ENCODE measurements at places on chromosomes 1 and 21.
A peak's percentile ranks its signal among the peaks of the same experiment; 100 is the strongest.

GRCh38 chr1:113505357-113505756 lies 115.0 kb downstream of the MAGI3 start:
- DNase-seq = no peak

DNA sequence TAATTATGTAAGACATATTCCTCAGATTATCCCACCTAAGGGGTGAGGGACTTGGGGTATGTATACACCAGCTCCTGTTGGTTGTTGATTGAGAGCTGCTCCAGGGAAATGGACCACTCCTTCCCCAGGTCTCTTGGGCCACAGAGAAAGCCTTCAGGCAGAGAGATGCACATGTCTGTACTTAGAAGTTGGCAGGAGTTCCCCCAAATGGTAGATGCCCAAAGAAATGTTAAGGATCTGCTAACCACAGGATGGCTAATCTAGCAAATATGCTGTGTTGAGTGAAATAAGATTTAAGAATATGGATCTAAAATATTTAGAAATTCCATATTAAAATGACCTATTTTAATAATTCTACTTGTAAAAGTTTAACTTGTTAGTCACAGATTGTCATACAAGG lies 100.8 kb upstream of the DNAH14 start:
- DNase-seq = no peak

- no peak for DNase-seq
These were observed 571.8 kb upstream of the ADGRL2 start for GRCh38 chr1:81228926-81229325.

GRCh38 chr1:192563129-192563528 lies 12.4 kb upstream of the RGS1 start:
- DNase-seq = no peak

GRCh38 chr1:90273241-90273774 lies 278.4 kb downstream of the ZNF326 start:
- no peak for DNase-seq

- DNase-seq = no peak
These were observed 7.0 kb downstream of the FAAP20 start for GRCh38 chr1:2187619-2188018.

DNA sequence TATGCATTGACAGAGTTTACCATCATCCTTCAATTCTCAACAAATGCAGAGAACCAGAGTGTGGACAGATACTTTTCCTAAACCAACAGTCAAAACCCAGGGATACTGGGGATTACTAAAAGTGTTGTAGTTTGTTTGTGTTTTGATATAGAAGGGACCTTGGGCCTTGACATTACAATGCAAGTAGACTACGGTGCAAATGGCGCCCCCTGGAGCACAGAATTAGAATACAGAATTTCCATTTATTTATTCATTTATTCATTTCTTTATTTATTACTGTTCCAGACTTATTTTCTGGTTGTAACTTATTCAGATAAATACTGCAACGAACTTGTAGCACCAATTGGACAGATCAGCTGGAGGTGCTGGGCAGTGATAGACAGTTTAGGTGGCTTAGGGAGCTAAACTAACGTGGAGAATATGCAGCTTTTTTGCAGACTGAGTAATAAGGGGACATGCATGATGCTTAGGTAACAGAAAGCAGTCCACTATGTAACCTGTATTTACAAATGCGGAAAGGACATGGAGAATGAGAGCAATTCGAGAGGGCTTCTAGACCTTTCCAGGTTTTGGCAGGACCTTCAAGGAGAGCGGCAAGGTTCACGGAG lies 42.6 kb downstream of the KIRREL1 start:
- peak; percentile 48 for DNase-seq

DNA sequence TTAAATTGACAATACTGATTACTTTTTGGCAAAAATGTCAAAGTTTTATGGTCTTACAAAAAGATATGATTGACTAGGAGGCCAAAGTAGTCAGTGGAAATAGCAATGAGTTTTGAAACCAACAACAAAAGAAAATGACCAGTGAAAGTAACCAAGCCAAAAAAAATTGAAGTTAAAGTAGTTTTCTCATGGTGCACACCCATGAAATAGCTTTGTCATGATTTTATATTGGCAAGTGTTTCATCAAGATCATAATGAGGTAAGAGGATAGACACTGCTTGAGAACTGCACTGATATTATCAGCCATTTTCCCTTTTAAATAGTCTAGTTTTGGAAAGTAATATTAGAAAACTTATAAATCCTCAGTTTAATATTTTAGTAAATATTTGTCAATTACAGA lies 206.2 kb upstream of the ADAMTS5 start:
- no peak for DNase-seq

- DNase-seq = no peak
These were observed 36.0 kb downstream of the F5 start for GRCh38 chr1:169550294-169550693.

DNA sequence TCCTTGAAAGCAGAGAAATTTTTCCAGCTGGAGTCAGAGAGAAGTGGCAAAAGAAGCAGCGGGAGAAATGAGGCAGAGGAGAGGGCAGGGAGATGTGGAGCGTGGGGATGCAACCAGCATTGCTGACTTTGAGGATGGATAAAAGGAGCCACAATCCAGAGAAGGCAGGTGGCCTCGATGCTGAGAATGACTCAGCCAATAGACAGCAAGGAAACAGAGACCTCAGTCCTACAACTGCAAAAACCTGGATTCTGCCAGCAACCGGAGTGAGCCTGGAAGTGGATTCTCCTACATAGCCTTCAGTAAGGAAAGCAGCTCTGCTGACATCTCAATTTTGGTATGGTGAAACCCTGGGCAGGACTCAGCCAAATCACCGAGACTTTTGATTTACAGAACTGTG lies 128.9 kb upstream of the ATP1B1 start:
- DNase-seq = no peak

DNA sequence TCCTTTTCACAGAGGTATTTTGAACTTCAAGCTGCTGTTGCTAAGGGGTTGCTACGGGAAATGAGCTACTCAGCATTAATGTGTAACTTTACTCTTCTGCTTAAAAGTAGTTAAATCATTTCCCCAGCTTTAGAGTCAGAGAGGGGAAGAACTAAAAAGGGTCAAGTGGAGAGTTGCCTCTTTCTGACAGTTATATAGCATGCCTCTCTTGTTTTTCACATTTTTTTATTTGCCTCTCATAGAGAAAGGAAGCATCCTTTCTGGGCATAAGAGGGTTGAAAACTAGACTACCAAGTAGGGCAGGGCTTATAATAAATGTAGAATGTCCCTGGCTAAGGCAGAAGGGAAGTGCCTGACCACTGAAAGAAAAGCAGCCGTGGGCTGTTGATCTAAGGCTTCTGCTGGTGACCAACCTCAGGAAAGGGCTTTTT lies 10.1 kb upstream of the ELAVL4 start:
- no peak for DNase-seq

DNA sequence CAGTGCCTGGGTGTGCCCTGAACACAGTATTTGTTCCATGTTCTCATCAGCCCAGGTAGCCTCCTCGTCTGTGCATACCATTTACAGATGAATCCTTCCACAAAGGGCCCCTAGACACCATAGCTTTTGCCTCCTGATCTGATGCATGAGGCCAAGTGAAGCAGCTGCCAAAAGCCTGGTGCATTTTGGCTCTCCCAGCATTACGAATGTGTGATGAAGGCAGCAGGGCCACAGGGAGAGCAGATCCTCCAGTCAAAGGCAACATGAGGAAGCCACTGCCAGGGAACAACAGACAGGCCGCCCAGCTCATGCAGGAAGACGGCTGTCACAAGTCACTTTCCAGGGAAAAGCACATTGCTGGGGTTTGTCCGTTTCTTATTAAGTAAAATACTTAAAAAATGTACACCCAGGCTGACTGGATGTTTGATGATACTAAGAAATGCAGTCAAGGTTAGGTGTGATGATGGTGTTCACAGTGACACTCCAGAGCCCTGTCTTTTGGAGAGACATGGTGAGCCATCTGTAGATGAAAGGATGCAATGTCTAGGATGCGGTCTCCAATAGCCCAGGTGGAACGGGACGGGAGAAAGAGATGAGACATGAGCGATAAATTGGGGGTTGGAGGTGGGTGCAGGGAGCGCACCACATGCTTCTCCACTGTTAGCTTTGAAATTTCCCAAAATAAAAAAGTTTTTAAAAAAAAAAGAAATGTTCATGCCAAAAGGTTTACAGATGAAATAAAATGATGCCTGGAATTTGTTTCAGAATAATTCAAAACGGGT lies 48.7 kb downstream of the NPHP4 start:
- DNase-seq = no peak

GRCh38 chr1:112507336-112507735 lies 1.4 kb upstream of the WNT2B start:
- DNase-seq = no peak

GRCh38 chr1:236850077-236850979 lies 55.2 kb downstream of the MTR start:
- no peak for DNase-seq

DNA sequence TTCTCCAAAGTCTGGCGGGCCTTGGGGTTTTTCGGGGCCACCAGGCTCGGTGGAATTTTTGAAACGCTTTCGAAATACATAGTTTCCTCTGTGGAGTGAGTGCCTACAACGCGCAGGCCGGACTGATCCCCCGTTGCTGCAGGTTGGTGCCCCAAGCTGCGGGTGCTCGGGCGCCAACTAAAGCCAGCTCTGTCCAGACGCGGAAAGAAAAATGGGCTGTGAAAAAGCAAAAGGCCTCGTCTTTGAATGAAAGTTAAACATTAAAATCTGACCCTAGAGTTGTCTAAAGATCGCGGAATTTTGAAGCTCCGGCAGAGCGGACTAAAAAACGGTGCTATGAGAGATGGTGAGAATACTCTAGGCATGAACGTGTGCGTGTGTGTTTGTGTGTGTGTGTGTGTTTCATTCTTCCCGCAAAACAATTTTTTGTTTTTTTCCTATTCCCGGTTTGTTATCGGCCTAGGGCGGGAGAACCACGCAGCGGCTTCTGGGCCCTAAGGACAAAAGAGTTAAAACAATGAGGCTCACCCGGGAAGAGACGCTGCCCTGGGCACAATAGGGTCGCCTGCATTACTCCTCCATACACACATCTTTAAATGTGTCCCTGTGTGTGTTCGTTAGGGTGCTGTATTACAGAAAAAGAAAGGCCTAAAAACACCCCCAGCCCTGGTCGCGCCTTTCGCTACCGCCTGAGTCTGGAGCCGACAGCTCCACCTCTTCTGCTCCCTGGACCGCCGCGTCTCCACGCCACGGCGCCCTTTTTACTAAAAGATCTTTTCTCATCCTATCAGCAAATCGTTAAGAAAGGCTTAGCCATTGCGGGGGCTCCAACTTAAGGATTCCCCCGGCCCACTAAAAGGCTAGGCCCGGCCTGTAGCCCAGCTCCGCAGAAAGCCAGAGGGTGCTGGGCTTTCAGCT lies 3.2 kb downstream of the TBX15 start:
- DNase-seq = no peak

- no peak for DNase-seq
These were observed 234.7 kb upstream of the GJB5 start for GRCh38 chr1:34520111-34520510.

DNA sequence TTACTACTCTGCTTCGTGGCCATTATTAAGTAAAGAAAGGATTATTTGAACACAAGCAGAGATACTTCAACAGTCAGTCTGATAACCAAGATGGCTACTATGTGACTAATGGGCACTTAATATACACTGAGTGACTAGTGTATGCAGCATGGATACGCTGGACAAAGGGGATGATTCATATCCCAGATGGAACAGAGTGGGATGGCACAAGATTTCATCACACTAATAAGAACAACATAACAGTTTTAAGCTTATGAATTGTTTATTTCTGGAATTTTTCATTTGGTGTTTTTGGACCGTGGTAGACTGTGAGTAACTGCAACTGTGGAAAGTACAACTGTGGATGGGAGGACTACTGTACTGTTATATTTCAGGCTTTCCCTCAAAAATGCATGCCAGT lies 9.4 kb downstream of the ZCCHC17 start:
- DNase-seq = no peak

DNA sequence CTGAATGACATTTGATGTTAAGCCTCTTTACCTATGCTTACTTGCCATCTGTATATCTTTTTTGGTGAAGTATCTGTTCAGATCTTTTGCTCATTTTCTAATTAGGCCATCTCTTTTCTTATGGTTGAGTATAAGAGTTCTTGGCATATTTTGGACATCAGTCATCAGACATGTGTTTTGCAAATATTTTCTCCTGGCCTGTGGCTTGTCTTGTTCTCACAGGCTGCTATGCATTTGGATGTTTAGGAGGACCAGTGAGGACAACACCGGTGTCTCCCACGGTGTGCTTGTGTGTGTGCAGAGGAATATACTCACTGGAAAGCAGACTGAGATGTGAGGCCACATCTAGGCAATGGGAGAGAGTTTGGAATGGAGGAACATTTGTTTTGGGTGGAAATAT lies 87.1 kb upstream of the LYST start:
- DNase-seq = no peak

DNA sequence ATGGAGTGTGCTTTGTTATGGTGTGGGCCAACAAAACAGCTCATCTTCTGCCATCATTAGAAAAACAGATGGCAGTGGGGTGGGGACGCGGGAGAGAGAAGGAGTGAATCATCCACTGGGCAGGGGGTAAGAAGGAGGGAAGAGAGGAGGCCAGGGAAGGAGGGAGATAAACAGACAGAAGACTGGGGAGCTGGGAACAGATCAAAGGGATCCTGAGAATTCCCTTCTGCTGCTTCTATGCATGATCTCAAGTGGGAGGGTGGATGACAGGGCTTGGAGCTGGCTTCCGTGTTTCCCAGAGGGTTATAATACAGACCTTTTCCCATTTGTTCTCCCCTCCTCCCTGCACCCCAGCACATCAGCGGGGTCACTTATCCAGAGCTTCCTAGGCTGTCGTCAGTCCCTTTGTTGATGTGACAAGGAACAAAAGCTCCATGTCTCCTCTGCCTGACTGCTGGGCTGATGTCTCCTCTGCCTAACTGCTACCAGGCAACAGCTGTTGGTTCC lies 338.6 kb downstream of the PAPPA2 start:
- DNase-seq = no peak

DNA sequence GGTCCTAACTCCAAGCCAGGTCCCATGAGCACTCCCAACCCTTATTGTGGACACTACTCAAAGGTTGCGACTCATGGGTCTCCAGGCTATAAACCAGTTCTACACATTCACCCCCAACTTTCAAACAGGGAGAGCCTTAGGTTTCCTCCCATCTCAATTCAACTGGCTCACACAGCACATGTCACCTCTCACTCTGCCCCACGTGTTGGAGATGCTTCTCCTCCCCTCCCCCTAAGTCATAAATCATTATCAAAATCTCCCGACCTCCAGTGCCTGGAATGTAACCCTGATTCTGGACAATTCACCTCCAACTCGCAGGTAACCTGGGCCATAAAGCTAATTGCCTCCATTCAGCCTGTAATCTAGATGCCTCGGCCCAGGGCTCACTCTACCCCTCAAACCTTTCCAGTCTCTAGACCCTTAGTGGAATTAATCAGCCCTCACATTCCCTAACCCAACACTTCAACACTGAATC lies 595 bp downstream of the AK2 start:
- DNase-seq = no peak

DNA sequence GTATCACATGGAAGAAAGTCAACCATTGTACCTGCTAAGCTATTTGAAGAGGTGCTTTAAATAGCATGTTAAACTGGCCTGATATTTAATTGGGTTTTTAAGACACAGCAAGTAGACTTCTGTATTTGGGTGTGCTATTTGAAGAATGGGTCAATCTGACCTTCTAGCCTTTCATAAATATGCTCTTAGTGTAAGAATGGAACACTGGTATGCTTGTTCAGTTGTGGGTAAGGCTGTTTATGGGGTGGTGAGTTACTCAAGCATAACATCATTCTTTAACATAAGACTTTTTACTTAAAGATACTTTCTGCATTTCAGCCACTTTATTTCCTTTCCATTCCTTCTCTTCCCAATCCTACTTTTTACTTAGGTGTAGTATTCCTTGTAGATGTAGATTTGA lies 21.4 kb downstream of the AHCYL1 start:
- DNase-seq = no peak
